ENCODE measurements at places on chromosomes 16 and 17.

- no peak for DNase-seq
These were observed 6.2 kb upstream of the CASC3 start for GRCh38 chr17:40134184-40134583.

- DNase-seq: no peak
These were observed 1.4 kb upstream of the DYNLL2 start for GRCh38 chr17:58081646-58082340.

GRCh38 chr16:23821875-23822688 is 13.7 kb upstream of the PRKCB start:
- DNase-seq: no peak

DNA sequence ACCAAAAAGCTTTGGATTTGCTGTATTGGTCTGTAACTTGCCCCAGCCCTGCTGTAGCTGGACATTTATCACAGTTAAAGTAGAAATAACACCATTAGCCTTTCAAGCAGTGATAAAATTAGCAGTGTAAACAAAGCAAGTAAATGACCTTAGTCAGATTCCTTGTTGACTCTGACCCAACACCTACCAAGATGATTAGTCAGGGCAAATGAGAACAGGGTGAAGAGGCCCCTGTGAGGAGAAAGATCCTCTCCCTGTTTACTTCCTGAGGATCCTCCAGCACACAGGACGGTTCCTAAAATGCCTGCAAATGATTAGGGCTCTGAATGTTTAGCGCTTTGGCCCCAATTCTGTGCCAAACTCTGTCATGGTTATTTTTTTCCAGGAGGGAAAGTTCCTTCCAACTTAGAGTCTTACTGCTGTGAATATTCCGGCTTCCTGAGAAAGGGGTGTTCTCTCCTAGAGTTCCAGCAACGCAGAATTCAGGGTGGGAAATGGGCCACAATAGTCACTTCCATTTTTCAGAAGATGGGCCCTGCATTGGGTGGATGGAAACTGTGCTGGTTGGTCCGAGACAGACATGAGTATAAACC is 259.0 kb upstream of the MYOCD start:
- DNase-seq: no peak

DNA sequence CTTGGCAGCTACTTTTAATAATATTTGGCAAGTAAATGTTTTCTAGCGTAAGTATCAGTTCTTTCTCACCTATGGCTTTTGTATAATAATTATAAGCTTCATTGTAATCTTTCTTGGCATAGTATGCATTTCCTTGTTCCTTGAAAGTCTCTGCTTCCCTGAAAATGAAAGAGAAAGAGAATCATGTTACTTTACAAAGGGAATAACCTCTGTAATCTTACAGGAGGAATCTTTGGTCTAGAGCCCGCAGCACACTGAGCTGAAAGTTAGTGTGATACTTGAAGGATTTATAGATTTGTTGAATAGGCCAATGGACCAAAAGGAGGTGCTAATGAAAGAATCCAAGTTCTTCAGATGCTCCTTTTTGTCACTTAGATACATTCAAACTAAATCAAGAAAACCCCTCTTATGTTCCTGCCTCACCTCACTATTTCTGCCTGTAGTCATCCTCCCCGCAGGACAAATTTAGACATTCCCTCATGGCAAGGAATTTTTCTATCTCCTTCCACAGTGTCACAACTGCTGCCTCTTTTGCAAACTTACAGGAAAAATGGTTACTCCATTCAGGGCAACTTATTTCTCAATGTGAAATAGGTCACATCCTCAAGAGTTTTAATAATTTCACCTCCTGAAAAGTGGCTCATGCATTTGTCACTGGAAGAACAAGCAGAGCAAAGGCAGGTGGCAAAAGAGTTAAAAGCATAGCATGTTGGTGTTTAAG is 16.7 kb downstream of the DNAJC7 start:
- DNase-seq: no peak

DNA sequence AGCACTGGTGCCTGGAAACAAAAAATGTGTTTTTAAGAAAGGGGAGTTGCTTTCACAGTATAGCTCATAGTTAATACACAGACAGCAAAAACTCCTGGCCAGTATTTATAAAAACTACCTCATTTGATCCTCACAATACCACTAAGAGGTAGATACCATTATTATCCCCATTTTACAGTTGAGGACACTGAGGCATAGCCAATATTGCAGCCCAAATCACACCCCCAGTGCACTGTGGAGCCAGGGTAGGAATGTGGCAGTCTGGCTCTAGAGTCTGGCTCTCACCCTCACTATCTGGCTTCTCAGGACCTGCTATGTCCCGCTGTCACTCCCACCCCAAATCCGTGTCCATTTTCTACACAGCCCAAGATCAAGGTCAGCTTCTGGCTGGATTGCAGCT is 2.6 kb downstream of the ARHGAP23 start:
- no peak for DNase-seq

- no peak for DNase-seq
These were observed 238.7 kb downstream of the GSG1L start for GRCh38 chr16:27824786-27825185.

- DNase-seq: no peak
These were observed 3.4 kb downstream of the TMED6 start for GRCh38 chr16:69348222-69348621.

DNA sequence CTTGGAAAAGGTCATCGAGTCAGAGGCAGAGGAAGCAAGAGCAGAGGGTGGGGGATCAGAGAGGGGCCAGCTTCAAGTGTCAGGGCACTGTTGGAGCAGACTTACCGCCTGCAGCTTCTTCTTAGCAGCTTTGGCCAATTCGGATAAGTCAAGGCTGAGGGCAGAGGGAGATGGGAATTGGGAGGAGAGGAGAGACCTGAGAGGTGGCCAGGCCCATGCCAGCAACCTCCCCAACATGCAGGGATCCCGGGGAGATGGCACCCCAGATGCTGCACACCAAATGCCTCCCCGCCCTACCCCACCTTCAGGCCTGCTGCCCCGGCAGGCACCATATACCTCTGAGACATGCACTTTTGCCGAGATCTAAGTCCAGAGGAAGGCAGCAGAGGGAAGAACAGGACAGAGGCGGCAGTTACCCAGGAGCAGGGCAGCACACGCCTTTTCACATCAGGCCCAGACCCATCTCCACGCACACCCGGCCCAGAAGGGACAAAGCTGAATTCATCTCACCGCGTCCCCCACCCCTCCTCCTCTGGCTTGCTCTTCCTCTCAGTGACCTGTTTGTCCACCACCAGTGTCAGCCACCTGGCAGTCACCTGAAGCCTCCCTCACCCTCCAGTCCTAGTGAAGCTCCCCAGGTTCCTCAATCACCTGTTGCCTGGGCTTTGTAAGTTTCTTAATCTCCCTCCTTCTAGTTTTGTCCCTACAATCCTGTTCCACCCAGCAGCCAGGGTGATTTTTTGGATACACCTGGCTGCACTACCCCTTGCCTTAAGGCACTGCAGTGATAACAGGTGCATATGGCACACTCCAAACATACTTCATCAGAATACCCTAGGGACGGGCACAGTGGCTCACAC is 10.4 kb downstream of the TP53I13 start:
- no peak for DNase-seq

- no peak for DNase-seq
These were observed 374.8 kb downstream of the ZFHX3 start for GRCh38 chr16:72673118-72673517.

DNA sequence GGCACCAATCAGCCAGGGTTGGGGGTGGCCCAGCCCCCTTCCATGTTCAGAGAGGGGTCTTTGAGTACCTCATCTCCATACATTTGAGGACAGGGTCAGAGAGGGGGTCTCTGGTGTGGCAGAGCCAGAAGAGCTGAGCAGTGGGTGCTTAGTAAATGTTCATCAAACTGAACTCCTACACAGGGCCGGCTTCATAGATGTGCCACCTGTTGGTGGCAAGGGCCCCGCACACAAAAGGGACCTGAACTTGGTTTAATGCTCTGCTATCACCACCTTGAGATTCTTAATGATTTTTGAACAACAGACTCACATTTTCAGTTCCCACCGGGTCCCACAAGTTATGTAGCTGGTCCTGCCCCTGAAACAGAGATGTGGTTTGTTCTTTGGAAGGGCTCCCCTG is 9.0 kb upstream of the C1QL1 start:
- no peak for DNase-seq

- no peak for DNase-seq
These were observed 104.7 kb downstream of the LITAF start for GRCh38 chr16:11481987-11482386.

DNA sequence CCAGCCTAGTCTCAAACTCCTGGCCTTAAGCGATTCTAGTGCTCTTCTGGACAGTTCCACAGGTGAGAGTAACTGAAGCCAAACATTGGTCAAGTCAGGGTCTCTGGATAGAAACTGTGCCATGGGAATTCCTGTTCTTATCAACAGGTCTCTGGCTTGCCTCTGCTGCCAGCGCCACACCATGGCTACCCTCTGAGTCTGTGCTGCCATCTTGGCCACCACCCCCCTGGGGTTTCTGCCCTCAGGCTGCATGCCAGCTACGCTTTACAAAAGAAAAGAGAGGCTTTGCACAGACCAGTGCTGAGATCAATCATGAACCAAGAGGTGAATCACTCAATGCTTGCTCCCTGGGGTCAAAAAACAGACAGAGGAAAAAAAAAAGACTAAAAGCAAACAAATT is 24.4 kb upstream of the CREBBP start:
- no peak for DNase-seq

- DNase-seq: no peak
These were observed 1.1 kb downstream of the FOXL1 start for GRCh38 chr16:86579268-86580062.

DNA sequence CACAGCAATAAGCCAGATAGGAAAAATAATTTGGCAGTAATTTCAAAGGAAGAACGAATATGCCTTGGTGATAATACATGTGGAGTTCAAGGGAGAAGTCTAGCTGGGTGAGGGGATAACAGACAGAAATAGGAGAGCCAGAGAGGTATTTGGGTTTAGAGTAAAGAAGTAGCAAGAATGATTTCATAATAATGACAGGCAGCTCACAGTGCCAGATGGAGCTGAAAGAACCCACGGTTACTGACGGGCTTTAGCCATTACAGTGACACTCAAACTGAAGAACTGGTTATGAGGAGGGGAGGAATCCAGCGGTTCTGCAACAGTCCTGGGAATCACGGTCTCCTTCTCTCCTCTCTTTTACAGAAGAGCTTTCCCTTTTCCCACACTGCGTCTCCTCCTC is 2.2 kb downstream of the OR4D1 start:
- DNase-seq: no peak

DNA sequence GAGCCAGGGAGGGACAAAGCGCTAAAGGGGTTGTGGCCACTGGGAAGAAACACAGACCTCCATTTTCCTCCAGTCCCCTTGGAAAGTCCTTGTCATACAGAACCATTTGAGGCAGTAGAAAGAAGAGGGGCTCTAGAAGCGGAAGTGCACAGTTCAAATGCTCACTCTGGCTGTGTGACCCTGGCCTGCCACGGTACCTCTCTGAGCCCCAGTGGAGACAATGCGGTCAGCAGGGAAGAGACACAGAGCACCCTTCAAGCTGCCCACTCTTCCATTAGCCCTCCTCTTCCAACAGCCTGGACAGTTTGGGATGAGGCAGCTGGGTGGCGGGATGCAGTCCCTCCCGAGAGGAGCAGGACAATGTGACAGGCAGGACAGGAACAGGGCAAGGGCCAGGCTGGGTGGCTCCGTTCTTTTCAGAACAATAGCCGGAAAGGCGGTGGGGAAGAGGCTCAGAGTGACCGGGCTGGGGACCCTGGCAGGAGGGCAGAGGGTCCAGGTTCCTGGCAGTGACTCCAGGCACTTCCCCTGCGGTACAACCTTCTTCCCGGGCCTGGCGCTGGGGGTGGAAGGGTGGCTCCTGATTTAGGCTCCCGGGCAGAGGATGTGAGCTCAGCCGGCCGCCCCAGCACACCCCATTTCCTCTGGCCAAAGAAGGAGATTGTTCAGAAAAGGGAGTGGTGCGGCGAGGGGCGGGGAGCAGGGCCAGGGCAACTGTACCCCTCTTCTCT is 5.6 kb downstream of the CASKIN2 start:
- DNase-seq: no peak

GRCh38 chr16:83046664-83047063 is 419.9 kb downstream of the CDH13 start:
- no peak for DNase-seq

DNA sequence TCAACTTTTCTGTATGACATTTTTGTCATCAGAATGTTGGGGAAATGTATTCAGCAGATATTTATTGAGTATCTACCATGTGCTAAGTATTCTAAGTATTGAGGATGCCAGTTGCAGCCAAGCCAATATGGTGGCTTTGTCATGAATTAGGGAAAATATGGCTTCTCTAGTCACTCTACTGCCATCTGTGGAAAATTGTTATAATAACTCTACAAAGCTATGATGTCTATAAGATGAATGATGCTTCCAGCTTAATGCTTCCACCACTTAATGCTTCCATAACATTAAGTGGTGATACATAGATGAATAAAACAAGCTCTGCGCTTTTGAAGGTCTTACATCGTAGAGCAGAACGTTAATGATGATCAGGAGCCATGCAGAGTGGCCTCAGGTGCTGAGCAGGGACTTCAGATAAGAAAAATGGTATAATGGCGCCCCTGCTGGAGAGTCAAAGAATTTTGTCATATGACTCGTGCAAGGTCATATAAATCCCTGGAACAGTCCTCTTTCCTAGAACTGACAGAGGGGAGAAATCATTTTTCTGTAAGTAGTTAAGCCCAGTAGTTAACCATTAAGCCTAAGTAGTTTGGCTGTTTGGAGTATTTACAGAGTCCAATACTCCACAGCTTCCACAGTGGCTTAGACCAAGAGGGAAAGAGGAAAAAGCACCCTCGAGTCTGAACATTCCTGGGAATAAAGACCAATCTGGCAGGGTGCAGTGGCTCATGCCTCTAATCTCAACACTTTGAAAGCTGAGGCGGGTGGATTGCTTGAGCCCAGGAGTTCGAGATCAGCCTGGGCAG is 2.7 kb upstream of the TMIGD1 start:
- no peak for DNase-seq

GRCh38 chr16:58195344-58195743 is 2.6 kb downstream of the CSNK2A2 start:
- DNase-seq: no peak

DNA sequence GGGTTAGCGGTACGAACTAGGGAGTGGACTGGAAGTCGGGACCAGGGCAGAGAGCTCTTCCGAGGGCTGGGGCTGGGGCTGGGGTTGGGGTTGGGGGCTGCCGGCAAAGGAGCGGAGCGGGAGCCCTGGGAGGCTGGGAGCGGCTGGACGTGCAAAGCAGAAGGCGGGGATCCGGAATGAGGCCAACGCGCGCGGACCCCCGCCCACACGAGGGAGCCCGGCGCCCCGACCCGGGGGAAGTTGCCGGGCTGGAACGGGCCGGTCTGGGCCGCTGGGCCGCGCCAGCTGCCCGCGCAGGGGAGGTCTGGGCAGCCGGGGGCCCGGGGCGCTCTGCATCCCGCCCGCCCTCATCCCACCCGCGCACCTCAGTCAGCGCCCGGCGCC is 323 bp downstream of the ST3GAL2 start:
- no peak for DNase-seq

- DNase-seq: peak; percentile 96
These were observed 405 bp upstream of the CBLN1 start for GRCh38 chr16:49281843-49282642.

- DNase-seq: no peak
These were observed 251.2 kb upstream of the ELAC2 start for GRCh38 chr17:13268791-13269595.

All from dorsolateral prefrontal cortex (tissue), 122 donors.